ENCODE measurements at places on chromosomes 7 and 10.

DNA sequence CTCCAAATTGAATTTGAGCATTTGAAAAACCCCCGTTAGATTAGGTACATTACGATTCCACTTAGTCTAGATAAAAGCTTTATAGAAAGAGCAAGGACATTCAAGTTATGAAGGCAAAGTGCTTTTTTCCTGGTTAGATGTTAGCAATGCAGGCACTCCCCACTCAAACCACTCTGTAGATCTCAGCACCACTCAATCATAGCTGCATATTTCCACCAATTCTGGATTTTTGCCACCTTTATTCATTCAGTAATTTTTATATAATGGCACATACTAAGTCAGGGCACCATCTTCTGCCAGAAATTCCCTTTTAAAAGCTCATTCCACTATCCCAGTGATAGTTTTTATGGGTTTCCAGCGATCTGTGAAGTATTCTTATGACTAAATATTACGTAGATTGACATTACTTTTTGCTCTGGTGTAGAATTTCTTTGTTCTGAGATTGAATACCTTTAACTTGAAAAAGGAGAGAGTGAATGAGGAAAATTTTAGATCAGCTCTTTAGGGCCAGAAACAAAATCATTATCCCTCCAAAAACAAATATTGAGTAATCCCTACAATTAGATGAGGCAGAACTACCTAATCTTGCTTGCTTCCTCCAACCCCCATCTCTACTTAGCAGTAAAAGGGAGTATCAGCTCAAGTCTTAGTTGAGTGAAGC lies 51.6 kb downstream of the RNLS start:
- no peak for DNase-seq

DNA sequence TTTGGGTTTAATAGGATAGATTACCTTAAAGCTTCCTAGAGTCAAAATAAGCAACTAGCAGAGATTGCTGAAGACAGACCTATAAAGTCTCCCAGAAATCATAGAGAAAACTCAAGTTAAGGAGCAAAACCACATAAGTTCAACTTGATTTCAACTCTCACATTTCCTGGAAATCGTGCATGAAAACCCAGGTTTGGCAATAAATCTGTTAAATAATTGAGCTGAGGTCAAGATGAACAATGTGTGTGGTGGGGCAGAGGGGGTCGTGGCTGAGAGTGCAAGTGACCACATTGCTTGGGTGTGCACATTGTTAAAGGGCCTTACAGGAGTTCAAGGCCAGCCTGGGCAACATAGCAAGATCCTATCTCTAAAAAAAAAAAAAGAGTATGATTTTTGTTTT lies 636.5 kb downstream of the GALNT17 start:
- no peak for DNase-seq

DNA sequence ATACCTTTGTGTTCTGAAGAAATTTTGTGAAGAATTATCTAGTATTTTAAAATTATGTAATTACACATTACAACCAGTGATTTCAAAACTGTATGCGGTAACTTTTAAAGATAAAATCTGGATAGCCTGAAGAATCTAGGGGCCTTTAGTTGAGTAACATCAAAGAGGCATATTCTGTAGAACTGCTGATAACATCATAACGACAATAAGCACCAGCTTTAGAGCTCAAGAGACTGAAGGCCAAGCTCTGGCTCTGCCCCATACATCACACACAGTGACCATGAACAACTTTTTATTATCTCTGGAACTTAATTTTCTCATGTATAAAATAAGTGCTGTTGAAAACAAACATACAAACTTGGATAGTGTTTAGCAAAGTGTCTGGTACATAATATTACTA lies 121.1 kb upstream of the RHOBTB1 start:
- DNase-seq = no peak

GRCh38 chr7:108384716-108385483 lies 71.3 kb downstream of the NRCAM start:
- DNase-seq = no peak

GRCh38 chr7:87912121-87912520 lies 21.9 kb upstream of the ADAM22 start:
- no peak for DNase-seq

DNA sequence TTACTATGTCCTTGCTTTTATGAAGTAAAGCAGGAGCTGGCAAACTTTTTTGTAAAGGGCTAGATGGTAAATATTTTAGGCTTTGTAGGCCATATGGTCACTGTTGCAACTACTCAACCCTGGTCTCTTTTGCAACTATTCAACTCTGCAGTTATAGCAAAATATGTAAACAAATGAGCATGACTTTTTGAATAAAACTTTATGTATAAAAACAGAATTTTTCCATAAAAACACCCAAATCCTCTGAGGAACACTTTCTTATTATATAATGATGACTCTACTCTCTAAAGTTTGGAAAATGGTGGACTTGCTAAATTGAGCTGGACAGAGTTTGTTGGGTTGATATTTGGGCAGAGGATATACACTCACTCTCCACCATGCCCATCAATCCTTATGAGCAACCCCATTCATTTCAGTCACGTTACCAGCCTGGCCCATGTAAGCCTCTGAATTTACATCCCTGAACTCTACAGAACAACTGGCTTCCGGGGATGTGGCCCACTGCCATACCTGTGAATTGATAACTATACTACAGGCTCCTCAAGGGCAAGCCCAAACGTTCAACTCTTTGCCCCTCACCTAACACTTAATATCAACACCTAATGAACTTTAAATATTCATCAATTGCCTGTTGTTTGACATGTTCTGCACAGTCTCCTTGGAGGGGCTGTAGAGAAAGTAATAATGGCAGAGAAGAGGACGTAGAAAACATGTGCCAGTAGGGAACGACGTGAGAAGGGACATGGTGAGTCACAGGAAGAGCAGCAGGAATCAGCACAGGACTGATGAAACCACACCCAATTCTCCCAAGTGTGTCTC lies 37.6 kb downstream of the SGMS1 start:
- no peak for DNase-seq

GRCh38 chr10:3398825-3399646 lies 226.5 kb upstream of the PITRM1 start:
- no peak for DNase-seq

GRCh38 chr7:2921653-2922347 lies 77.7 kb upstream of the GNA12 start:
- DNase-seq = no peak

GRCh38 chr7:96589038-96589437 lies 120.6 kb downstream of the SEM1 start:
- DNase-seq = no peak

DNA sequence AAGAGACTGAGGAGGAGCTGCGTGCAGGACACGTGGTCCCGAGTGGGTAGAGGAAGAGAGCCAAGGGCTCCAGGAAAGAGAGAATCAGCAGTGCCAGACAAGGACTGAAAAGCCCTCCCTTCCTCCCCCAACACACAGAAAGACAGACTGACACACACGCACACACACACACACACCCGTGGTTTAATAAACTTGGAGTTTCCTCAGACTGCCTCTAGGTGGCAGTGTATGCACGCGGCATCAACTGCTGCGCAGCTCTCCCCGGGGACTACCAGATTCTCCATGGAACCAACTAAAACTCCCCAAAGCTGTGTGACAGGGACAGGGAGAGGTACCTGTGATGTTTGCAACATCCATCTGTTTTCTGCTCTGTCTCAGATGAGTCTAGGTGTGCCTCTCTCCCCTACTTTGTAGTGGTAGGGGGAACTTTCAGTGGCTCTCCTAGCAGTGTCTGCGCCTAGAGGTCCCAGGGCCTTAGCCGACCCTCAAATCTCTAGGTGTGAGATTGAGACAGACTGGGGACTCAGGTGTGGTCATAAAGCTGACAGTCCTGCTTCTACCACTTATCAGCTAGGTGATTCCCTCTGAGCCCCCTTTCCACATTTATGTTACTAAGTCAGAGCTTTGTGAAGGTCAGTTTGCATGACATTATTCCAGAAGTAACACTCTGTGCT lies 9.3 kb upstream of the TSPAN14 start:
- peak; percentile 77 for DNase-seq

- DNase-seq = no peak
These were observed 51.9 kb downstream of the BTAF1 start for GRCh38 chr10:91975438-91975837.

- no peak for DNase-seq
These were observed 10.6 kb upstream of the PWWP2B start for GRCh38 chr10:132386419-132386831.

DNA sequence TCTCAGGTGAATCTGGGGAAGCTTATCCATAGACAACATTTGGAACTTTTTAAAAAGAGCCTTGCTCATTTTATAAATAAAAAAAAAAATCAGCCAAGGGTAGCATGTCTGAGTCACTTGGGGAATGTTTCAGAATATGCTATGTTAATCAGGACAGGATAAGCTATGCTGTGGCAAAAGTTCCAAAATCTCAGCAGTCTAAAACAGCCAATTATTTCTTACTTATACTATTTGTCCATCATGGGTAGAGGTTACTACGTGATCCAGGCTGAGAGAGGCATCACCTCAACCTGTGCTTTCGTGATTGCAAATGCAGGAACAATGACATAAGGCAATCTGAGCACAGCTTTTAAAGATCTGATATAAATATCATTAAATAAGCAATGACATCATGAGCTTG lies 6.5 kb downstream of the SLC13A1 start:
- DNase-seq = no peak

DNA sequence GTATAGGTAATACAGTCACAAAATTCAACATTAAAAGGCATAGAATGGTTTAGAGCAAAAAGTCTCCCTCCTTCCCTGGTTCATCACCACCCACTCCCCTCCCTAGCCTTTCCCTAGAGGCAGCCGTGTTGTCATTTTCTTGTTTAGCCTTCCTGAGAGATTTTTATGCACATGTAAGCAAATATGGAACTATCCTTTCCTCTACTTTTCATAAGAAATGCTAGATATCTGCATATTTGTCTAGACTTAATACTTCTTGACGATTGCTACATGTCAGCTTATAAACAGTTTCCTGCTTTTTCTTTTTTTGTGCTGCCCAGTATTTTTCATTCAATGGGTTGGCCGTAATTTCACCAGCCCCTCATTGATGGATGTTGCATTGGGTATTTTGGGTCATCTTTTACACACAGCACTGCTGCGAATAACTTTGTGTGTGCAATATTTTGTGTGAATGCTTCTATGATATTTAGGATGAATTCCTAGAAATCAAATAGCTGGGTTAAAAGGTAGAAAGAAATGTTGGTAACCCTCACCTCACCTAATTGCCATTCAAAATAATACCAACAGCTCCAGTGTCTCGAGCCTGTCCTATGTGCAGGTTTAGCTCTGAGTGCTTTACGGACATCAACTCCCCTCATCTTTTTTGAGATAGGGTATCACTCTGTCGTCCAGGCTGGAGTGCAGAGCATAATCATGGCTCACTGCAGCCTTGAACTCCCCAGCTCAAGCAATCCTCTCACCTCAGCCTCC lies 6.9 kb downstream of the IRF5 start:
- no peak for DNase-seq

- no peak for DNase-seq
These were observed 86.4 kb downstream of the RBM20 start for GRCh38 chr10:110730345-110731050.

- DNase-seq = no peak
These were observed 100.3 kb upstream of the C10orf90 start for GRCh38 chr10:126770809-126771208.

DNA sequence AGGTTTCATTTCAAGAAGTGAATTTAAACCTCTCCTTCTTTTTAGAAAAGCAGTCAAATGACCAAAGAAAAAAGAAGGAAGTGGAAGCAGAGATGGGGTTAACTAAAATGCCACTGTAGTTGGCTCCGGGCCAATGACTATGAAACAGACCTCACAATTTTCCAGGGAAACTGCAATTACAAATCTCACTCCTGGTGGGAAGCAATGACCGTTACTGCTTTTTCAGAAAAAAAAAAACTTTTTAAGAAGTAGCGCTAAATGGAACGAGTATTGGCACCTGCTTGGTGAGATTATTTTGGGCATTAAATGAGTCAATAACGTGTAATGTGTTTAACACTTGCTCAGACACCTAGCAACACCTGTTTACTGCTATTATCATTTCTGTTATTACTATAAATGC lies 1.2 kb downstream of the SFRP4 start:
- no peak for DNase-seq

- DNase-seq = no peak
These were observed 32.3 kb downstream of the RBM17 start for GRCh38 chr10:6121146-6121545.

DNA sequence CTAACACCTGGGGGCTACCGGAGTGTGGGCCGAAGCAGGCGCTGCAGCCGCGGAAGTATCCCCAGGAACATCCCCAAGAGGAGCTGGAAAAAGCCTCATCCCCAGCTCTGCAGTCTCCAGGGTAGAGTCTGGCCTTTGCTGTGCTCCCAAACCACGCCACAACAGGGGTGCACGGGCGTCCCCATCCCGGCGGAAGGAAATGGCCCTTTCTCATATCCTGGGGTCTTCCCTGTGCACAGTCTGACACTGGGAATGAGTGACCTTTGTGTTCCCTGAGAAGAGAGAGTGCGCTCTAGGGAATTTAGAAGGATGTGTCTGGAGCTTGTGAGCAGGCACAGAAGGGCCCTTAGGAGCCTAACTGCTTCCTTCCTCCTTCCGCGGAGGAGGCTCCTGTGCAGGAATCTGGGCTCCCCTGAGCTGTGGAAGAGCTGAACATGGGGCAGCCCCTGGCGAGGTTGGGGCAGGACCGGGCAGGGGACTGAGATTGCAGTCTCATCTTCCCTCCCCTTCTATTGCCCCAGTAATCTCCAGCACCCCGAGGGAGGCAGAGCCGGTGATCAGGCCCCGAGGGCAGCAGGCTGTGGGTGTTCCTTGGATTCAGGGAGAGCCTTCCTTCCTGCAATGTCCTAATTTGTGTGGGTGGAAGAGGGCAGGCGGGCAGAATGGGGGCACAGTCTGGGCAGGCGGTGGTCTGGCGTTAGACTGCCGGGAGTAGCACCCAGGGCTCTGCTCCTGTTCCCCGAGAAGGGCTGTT lies 1.3 kb downstream of the REPIN1 start:
- no peak for DNase-seq

DNA sequence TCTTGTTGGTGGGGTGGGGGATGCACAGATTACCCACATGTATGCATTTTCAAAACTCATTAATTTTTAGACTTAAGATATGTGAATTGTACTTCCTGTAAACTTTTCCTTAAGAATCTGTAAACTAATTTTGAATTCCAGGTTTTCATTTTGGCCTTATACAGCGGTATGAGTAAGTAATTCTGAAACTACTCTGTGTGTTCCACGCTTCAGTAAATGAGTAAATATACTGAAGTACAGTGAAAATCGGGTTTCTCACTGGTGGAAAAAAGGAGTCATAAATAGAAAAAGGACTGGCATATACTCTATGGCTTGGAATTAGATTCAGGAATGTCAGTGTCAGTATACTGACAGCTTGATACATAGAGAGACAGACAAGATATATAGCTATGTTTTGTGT lies 72.8 kb downstream of the CTTNBP2 start:
- DNase-seq = no peak

GRCh38 chr10:29057822-29058331 lies 231.0 kb upstream of the LYZL1 start:
- no peak for DNase-seq

DNA sequence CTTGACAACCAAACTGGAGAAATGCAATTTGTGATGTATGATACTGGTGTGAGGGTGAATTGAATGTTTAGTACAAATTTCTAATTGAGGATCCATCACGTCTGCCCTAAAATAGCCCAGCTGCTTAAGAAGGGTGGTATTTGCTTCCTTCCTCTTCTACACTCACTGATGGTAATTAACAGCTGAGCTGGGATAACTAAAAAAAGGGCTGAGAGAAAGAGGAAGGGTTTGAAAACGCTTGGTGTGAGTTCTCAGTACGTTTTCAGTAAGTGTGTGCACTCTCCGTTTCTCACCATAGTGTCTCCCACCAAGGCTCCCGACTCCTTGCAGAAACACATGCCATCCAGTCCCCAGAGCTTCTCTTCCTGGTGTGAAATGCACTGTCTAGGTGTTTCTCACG lies 54.3 kb downstream of the MAP3K8 start:
- no peak for DNase-seq

GRCh38 chr7:121180436-121181063 lies 148.2 kb upstream of the WNT16 start:
- DNase-seq = no peak

All from T-helper 1 cell (primary cell).